ENCODE measurements at places on chromosomes 7 and 10.

DNA sequence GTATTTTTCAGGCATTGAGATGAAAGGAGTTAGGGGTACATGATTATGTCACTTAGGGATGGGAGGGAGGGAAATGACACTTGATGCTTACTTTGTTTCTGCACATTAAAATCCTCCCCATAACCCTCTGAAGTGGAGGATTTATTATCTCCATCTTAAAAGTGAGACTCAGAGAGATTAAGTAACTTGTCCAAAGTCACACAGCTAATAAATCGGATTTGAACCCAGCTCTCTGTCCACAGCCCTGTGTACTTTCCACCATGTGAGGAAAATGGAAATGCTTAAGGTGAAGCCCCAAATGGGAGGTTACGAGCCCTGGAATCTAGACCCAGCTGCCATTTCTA, 58.6 kb downstream of the HK1 start:
- no peak for DNase-seq

GRCh38 chr7:26368542-26368941, 76.9 kb downstream of the SNX10 start:
- DNase-seq: no peak

DNA sequence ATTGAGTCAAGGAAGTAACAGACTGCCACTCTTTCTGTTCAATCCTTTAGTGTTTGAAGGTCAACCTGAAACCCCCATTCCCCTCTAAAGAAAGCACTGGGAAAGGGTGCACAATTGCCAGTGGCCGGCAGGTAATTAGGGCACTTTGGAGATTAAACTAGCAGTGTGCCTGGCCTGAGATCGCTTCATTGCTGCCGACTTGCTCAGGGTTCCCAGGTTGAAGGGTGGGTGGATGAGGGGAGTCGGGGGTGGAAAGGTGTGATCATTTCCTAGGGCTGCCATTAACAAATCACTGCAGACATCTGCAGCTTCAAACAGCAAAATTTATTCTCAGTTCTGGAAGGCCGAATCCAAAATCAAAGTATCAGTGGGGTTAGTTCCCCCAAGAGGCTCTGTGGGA, 16.3 kb upstream of the BTBD16 start:
- DNase-seq: no peak

DNA sequence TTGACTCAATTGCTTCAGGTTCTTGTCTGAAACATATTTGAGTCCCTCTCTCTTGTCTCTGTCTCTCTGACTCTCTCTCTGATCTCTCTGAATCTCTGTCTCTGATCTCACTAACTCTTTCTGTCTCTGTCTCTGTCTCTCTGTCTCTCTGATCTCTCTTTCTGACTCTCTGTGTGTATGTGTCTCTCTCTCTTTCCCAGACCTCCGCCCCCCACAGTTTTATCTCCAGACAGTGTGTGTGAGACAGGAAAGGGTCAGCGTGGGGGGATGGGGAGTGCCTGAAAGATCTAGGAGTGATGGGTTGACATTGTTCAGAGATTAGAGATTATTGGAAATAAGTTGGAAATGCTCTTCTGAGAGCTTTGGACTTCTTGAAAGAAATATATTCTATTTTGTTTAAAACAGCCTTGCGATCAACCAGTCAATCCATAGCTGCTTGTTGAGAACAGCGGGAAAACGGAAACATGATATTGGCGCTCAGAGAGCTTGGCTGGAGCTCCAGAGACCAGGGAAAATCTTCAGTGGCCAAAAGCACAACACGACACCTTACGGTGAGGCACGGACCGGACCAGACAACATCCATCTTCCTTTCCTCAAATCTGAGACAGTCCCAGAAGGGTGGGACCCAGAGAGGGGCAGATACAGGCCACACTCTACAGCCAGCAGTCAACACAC, 35.5 kb downstream of the CALML3 start:
- DNase-seq: no peak

DNA sequence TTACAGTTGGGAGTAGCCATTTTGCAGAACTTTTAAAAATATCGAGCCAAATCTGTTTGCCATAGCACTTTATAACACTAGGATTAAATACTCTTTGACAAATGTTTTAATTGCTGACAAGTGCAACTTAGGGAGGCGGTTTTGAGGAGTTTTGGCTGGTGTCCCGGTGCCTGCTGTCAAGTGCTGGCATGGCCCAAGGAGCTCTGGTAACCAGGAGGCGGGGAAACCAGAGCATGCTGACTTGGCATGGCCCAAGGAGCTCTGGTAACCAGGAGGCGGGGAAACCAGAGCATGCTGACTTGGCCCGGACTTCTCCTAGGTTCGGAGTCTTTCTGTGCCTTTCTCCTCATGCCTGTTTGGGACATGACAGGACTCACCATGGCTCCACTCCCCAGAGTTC, 30.8 kb upstream of the ZNF32 start:
- DNase-seq: no peak

DNA sequence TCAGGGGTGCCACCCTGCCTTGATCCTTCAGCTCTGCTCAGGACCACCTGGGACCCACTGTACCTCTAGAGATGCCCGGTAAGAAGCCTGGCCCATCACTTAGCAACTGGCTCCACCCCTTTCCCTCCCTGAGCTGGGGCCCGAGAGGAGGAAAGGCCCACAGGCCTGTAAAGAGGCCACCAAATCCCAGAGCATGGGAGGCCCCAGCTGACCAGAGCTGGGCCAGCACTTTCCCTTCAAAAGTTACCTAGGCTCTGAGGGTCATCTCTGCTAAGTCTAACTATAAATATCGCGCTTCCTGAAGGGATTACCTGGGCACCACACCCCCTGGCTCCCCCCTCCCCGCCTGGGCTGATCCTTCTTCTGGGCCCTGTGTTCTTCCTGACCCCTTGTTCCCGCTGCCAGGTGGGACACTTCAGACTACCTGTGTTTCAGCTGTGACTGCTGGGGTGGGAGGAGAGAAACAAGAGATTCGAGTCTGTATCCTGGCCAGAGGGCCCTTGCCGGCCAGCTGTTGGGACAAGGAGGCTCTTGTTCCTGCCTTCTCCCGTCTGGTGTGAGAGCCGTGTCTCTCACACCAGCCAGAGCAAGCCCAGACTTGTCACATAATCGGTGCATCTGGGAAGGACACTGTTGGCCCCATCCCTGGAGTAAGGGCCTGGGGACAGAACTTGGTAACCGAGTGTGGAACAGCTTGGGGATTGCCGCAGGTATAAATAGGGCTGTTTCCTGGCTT, 22.8 kb upstream of the ANKRD2 start:
- no peak for DNase-seq

All from stimulated activated CD8-positive, alpha-beta memory T cell treated with anti-CD3 and anti-CD28 coated beads, Interleukin-2, amount 100 ng/mL, for 1 hour (primary cell).